CD4-positive, alpha-beta T cell (primary cell): ENCODE measurements at places on chromosomes 12 and 14.

- DNase-seq: no peak
Measured at GRCh38 chr12:86254399-86255107, 1.6 kb downstream of the MGAT4C start.

GRCh38 chr14:61145903-61146481 lies 135.1 kb downstream of the TMEM30B start:
- DNase-seq: no peak

DNA sequence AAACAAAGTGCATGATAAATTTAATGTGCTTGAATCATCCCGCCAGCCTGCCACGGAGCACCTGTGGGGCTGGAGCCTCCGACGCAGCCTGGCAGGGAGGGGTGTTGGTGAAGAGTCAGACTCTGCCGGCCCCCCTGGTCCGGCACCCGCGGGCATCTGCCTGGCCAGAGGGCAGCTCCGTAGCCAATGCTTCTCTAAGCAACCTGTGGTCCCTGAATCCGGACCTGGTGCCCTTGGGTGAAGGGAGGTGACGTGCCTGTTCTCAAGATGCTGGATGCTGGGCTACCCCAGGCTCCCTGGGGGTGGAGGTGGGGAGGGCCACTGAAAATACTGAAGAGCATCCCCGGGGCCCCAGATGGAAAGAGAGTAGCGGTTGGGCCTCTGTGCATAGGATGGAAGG lies 158.6 kb upstream of the C14orf180 start:
- peak; percentile 17 for DNase-seq

DNA sequence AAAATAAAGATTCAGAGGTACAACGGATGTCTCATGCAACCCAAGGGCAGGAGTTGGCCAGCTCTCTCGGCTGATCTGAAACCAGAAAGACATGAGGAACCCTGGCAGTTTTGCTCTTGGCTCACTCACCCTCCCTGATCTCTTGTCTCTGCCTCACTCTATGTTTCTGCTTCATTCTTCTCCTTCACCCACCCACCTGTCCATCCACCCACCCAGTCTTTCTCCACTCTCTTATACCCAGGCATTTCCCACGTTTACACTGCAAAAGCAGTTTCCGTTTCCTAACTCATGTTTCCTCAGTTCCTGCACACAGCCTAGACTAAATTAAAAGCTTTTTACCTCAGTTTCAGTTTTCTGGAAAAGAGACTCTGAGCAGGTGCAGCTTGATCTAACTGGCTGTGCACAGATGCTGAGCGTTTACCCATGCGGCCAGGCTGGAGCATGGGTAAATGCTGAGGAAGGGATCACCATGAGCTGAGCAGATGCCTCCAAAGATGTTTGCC lies 157.6 kb downstream of the PRKCH start:
- DNase-seq: no peak

DNA sequence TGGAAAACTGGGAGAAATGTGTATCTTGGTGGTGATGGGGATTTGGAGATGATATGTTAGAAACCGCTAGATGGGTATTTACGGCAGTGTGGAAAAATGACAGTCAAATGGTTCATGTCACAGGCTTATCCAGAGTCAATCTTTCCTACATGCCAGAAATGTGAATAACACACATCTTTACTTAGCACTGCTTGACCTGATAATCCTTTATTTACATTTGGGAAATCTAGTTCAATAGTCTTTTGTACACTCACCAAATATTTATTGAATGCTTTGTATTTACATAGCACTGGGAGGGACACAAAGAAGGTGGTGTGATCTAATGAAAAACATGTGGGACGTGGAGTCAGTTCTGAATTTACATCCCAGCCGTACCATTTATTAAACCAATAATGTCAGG lies 208.2 kb downstream of the DIO2 start:
- DNase-seq: no peak

DNA sequence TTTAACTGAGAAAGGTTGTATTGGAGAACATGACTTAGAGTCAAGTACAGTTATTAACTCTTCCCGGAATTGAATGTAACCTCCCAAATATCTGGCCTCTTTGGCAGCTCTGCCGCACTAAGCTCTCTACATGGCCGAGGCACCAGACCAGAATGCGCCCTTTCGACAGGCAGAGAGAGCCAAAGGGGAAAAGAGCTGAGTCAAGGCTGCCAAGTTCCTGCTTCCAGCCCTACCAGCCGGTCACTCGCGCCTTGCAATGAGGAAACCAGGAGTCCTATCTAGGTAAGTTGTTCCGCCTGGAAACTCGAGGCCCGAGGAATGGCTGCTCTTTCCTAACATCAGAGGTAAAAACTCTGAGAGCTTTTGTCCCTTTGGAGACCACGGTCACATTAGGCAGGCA lies 172.2 kb downstream of the BRMS1L start:
- no peak for DNase-seq
